ENCODE measurements at places on chromosomes 11 and 22.

DNA sequence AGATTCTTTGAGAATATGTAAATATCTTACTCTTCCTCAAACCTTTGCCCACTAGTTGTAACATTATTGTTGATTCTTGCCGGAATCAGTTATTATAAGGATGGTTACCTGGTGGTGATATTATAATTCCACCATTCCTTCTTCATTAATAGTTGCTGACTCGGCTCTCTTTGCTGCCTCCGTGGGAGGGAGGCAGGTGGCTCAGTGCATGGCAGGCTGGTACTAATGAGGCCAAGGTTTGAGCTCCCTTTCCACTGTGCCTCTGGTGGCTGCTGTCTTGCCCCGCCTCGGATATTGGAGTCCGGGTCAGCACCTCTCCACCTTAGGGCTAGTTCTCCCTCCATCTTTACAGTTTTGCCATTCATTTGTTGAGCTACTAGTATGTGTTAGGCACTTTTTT is 12.7 kb downstream of the CD6 start:
- no peak for DNase-seq

DNA sequence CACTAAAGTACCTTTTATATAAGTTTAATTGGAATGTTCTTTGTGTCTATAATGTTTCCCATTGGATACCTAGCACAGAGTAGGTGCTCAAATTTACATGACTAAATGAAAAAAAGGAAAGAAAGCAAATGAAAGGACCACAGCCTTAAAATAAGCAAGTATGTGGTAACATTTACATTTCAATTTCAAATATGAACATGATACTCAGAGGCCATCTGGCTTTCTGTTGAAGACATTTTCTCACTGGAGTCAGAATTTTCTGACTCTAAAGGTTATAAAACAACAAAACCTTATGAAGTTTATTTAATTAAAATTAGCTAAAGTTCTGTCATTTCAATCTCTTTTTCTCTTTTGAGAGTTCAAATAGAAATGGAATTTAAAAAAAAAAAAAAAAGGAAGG is 904 bp upstream of the ANGPTL5 start:
- DNase-seq: no peak

DNA sequence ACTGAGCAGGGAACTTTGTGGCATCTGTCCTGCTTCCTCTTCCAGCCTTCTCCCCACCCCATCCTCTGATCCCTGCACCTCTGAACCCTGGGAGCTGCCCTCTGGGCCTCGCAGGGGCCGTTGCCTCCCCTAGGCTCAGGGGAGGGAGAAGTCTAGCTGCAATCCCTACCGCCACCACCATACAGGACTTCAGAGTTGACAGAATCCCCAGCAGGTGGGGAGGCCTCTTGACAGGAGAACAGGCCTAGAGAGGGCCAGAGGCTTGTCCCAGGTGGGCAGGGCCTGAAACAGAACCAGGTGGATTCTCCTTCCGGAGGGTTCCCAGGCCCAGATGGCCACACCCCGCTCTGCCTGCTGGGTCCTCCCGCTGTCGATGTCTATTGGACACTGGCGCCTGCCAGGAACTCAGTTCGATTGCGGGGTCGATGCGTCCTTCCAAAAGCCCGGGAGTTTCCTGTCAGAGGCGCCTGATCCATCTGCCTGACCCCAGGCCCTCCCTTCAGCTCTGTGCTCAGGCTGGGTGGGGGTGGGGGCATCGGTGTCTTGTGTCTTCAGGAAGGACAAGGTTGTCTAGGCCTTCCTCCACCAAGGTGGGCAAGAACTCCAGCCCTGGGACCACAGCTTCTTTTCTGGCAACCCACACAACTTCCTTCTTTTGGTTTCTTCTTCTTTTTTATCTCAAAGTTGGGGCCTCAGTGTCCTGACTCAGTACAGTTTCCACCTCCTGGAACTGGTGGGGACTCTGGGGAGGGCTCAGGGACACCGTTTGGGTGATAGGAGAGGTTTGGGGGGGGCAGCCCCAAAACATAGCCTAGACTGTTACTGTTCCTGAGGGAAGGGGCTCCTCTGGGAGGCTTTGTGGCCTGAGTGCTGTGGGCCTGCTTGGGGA is 6.4 kb downstream of the STARD10 start:
- peak; percentile 71 for DNase-seq

- DNase-seq: no peak
Observed at GRCh38 chr11:60810569-60810968, 25.4 kb downstream of the MS4A10 start.

GRCh38 chr11:69828971-69829344 is 9.7 kb upstream of the FGF3 start:
- no peak for DNase-seq

DNA sequence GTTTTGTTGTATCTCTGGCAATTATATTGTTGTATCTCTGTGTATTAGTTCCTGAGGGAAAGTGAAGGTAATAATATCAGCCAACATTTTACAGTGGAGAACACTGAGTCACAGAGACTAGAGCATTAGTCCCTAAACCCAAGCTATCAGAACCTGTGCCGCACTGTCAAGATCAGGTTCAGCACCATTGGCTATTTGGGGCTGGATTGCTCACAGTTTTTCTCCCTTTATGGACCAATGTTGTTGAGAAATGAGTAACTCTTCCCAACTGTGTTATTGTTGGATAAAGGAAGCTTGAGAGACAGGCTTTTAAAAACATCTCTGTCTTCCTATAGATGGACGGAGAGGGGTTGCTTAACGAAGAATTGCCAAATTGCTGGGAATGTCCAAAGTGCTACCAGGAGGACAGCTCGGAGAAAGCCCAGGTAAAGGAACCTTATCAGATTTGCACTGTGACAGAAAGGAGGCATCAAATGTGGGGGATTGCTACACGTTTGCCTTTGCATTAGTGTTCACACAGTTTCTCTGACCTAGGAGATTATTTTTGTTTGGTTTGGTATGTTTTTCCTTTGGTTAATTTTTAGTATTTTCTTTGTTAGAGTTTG is 18.2 kb upstream of the GRK2 start:
- no peak for DNase-seq

DNA sequence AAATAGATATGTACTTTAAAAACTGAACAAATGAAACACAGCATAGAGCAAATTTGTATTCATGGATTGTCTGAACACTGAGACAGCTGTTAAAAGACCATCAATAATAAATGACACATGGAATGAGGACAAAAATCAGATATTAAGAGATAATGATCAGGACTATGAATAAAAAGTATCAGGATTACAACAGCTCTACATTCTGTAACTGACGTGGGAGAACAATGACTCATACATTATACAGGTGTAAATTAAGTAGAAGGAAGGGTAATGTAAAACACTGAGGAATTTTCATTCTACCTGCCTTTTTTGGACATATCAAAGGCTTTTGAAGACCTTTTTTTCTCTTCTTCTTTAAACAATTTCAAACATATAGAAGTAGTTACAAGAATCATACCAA is 310.9 kb upstream of the ANO3 start:
- DNase-seq: no peak

GRCh38 chr11:7143908-7144307 is 55.1 kb downstream of the RBMXL2 start:
- DNase-seq: peak; percentile 15

- DNase-seq: no peak
Observed at GRCh38 chr11:46414466-46414796, 22.9 kb upstream of the CHRM4 start.

DNA sequence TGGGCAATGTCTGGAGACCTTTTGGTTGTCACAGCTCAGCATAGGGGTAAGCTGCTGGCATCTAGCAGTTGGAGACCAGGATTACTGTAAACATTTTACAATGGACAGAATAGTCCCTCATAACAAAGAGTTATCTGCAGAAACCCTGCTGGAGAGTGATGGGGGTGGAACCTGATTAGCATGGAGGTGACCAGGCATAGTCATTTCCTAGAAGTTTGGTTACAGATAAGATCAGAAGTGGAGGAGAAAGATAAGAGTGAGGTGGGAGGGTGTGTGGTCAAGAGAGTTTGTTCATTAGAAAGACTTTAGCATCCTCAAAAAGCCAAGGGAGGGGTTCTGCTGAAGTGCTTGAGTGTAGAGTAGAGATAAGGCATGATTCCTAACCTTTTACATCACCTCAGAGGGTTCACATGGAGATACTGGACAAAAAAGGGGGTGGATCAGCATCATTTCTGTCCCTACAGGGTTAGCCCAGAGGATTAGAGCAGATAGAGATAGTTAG is 38.8 kb downstream of the PRDM11 start:
- no peak for DNase-seq

- DNase-seq: no peak
Observed at GRCh38 chr22:43860126-43860525, 2.2 kb downstream of the SULT4A1 start.

- peak; percentile 79 for DNase-seq
Observed at GRCh38 chr22:25650833-25651232, 86.4 kb downstream of the GRK3 start.

DNA sequence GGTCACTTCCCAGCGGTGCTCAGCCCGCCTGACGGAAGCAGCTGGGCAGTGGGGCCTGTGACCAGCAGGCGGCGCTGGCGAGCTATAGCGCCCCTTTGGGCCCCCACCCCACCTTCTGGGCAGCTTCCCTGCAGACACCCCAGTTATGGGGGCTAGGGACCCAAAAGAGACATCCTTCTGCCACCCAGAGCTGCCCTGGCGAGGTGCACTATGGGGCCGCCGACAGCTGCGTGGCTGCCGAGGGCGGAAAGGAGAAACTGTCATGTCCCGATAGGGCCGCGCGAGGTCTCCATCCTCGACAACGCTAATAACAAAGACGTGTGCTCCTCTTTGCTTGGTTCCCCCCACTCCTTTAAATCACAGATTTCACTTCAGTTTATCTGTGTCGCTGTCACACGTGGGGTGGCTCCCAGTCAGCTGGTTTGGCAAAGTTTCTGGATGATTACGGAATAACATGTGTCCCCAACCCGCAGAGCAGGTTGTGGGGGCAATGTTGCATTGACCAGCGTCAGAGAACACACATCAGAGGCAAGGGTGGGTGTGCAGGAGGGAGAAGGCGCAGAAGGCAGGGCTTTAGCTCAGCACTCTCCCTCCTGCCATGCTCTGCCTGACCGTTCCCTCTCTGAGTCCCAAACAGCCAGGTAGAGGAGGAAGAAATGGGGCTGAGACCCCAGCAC is 673 bp upstream of the MYO7A start:
- peak; percentile 50 for DNase-seq

DNA sequence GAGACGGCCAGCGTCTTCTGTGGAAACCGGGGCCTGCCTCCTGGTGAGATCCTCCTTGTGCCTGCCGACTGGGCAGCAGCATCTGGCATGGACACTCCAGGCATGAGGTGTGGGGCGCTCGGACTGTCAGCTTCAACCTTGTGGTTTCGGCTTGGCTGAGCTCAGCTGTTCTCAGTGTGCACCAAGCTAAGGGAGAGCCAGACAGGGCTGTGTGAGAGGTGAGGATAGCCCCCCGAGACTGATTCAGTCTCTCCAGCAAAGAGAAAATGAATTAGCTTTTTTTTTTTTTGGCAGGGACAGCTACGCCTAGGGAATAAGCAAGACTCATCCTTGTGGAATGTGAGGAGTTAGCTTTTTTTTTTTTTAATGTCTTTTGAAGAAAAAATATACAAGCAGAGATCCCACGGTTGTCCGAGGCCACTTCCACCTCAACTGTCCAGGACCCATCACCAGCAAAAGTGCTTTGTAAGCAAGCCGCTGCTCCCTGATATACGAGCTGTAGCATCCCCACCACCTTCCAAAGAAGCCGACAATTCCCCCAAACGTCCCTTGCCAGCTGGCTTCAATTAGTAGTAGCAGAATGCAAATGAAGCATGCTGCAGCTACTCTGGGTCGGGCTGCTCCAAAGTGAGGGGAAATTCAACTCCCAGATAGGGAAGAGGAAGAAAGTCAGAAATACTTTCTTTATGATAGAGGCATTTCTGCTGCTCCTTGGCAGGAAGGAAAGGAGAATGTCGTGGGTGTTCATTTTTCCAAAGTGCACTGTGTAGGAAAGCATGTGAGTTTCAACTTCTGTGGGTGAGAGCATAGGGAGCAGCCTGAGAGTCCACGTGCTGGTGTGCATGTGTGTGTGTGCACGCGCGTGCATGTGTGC is 9.7 kb upstream of the THY1 start:
- DNase-seq: no peak

DNA sequence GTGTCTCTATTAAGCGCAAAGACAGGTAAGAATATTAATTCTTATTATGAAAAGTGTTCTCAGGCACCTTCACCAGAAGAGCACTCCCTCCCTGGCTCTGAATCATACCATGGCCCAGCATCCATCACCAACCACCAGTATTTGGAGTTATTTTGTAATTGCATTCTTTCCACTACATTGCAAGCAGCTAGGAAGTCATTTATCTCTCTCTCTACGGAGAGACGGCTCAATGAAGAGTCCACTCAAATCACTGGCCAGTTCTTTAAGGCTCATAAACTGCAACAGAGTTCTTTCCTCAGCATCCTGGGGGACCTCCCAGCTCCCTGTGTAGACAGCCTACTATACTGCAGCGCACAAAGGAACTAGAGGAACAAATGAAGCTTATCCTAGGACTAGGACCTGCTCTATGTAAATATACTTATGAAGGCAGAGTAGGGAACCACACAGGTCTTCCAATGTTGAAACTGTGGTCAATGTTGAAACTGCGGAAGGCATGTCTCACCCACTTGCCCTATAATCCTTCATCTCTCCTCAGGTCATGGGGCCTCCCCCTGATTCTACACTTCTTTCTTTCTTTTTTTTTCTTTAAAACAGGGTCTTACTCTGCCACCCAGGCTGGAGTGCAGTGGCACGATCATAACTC is 63.4 kb downstream of the AAMDC start:
- DNase-seq: no peak

GRCh38 chr11:65505466-65506289 is 6.8 kb downstream of the MALAT1 start:
- peak; percentile 54 for DNase-seq

- no peak for DNase-seq
Observed at GRCh38 chr11:61454520-61454919, 24.6 kb downstream of the SDHAF2 start.

- DNase-seq: no peak
Observed at GRCh38 chr11:27600656-27601055, 94.1 kb upstream of the LIN7C start.

DNA sequence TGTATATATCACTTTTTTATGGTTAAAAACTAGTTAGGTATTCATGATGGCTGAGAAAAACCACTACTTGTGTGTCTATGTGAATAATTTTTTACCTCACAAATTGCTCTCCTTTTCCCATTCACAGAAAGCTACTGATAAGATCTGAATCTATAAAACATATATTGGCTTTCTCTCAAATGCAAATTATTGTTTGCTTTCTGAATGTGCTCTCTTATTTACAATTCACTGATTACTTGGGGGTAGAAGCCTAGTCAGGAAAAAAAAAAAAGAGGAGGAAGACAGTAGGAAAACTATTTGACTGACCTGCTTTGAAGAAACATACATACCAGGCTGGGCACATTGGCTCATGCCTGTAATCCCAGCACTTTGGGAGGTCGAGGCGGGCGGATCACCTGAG is 20.5 kb downstream of the PGM2L1 start:
- DNase-seq: no peak

DNA sequence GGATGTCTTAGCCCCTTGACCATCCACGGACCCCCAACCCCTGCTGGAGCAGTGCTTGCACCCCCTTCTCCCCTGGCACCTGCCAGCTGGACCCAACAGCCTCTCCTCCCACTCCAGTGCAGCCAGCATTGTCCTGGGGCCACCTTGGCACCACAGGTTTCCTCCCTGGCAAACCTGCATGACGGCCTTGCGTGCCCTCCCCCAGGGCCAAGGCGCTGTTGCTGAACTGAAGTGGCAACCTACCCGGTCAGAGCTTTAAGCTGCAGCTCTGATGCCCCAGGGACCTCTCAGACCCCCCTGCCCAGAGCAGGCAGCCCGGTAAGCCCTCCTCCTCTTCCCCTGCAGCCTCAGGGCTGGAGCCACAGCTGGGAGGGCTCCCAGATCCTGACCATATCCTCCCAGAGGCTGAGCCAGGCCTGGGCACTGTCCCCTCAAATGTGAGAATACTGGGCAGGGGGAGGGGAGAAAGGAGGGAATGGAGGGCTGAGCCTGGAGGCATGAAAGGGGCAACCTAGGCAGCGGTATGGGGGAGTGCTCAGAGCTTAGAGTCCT is 1.8 kb upstream of the LRRC75B start:
- DNase-seq: no peak
